ENCODE measurements at places on chromosomes 6 and 20.

DNA sequence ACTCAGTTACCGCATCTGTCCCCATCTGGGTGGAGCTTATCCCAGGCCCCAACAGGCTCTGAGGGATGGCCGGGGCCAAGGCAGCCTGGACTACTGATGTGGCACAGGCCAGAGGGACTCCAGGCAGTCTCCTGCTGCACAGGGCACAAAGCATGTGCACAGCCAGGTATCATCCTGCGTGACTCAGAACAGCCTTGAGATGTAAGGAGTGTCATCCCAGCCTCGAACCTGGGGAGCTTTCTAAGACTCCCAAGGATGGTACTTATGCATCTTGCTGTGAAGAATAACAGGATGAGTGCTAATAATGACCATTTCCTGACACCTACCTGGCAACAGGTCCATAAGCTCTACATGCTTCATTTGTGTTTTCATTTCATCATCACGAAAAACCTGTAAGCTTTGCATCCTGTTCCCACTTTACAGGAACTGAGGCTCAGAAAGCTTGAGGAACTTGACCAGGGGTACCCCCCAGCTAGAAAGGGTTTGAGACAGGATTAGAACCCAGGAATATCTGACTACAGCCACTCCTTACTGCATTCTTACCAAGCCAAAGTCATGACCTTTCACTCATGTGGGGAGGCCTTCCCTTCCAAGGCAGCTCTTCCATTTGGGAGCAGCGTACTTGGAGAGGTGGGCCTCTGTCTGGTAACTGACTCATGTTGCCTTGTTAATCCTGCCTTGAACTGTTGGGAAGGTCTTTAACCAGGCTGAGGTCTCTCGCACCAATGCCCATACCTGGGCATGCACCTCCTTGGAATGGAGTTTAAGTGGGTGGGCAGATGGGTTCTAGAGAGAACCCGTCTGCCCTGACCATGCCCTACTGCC is 1.9 kb downstream of the TRIB3 start:
- DNase-seq: no peak

- DNase-seq: no peak
Measured at GRCh38 chr20:61705386-61706258, 360.1 kb downstream of the TAF4 start.

DNA sequence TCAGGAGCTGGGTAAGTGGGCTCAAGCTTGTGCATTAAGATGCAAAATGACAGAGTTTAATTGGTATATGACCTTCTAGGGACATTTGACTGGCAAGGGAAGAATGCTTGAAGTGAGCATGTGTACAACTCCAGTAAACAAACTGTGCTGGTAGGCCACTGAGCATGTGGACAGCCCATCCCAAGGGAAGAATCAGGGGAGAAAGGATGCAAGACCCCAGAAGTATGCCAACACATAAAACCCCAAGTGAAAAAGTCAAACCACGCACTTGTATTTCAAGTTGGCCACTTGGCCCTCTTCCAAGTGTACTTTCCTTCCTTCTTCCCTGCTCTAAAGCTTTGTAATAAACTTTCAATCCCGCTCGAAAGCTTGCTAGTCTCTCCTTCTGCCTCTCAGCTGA is 10.4 kb upstream of the THBD start:
- no peak for DNase-seq

GRCh38 chr6:38476141-38476540 is 163.6 kb downstream of the BTBD9 start:
- DNase-seq: no peak

- no peak for DNase-seq
Measured at GRCh38 chr6:84515067-84515466, 249.3 kb downstream of the TBX18 start.

DNA sequence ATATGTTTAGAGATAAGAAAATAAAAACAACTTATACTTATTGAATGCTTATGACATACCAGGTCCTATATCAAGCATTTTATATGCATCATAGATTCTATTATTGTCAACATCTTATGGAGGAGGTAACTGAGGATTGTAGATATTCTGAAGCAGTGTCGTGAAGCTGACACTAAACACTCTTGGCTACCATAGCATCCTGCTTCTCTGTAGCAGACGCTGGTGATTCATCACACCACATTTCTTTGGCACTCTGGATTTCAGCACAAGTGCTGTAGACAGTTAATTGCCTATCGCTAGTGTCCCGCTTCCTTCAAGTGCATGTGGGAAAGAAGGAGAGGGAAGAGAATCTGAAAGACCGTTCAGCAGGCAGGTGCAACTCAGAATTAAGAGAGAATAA is 317.1 kb downstream of the PLCB1 start:
- DNase-seq: no peak

DNA sequence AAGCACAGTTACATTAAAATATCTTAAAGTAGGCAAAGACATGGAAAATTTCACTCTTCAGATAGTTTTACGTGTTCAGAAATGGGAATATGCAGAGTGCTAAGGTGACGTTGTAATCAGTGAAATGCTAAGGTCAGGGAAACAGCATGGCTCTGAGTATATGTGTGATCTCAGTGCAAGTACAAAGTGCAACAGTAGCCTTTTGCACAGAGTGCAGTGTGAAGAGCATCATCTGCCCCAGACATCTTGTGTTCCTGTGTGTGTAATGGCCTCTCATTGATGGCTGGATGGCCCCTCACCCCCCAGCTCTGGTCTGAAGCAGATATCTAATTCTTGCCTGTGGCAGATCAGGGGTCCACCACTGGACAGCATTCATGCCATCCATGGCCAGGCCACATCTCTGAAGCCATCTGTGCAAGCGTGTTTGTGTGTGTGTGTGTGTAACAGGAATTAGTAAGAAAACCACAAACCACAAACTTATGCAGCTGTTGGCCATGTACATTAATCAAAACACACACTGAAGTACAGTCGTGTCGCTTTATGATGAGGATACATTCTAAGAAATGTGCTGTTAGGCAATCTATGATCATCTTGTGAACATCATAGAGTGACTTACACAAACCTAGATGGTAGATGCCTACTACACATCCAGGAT is 165.1 kb downstream of the RALGAPA2 start:
- DNase-seq: no peak

DNA sequence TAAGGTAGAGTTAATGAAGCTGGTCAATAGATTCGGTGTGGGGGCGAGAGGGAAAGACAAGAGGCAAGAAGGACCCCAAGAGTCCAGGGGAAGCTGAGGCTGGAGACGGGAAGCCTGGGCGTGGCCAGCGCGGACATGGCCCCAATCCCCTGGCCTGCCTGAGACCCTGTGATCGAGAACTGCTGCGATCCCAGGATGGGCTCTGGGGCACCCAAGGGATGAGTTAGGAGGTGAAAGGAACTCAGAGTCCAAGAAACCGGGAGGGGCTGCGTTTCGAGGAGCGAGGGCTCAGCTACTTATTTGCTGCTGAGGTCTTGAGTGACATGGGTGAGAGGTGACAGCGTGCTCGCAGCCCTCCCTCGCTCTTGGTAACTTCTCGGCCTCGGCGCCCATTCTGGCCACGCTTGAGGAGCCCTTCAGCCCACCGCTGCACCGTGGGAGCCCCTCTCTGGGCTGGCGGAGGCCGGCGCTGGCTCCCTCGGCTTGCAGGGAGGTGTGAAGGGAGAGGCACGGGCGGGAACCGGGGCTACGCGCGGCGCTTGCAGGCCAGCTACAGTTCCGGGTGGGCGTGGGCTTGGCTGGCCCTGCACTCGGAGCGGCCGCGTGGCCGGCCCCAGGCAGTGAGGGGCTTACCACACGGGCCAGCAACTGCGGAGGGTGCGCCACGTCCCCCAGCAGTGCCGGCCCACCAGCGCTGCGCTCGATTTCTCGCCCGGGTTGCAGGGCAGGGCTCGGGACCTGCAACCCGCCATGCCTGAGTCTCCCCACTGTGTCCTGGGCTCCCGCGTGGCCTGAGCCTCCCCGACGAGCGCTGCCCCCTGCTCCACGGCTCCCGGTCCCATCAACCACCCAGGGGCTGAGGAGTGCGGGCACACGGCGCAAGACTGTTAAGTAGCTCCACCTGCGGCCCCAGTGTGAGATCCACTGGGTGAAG is 58.2 kb downstream of the IRF4 start:
- no peak for DNase-seq
